Stimulated activated CD4-positive, alpha-beta T cell treated with anti-CD3 and anti-CD28 coated beads, Interleukin-1b, Interleukin-23, amount 100 ng/mL, for 1 hour (primary cell): ENCODE measurements at places on chromosomes 5 and 9.

DNA sequence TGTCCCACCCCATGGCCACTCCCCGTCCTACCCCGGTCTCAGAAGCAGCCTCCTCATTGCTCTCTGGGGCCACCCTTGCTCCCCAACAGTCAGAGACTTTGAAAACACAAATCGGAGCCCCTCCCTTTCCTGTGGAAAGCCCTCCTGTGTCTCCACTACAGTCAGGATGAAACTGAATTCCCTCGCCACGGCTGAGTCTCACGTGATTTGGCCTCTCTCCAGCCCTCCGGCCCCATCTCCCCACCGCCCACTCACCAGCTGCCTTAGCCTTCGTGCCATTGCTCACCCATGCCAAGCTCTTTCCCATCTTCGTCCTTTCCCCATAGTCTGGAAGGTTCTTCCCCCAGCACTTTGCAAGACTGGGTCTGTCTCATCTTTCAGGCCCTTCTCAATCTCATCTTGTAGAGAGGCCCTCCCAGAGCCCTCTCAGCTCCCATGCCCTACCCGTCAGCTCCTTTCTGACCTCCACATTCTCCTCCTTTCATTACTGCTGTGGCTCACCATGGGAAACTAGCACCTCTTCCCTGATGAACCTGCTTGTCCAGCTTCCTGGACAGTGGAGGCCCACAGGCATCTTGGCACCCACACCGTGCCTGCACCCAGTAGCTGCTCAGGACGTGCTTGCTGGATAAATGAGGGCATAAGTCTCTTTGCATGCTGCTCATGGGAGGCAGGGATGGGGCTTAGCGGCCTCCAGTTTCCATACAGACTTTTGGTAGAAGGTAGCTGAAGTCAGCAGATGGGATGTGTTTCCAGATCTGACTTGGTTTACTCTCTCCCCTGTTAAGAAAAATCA, 126.4 kb upstream of the COL5A1 start:
- DNase-seq, result no peak

GRCh38 chr9:83472221-83472665, 66.0 kb downstream of the FRMD3 start:
- DNase-seq, result no peak

DNA sequence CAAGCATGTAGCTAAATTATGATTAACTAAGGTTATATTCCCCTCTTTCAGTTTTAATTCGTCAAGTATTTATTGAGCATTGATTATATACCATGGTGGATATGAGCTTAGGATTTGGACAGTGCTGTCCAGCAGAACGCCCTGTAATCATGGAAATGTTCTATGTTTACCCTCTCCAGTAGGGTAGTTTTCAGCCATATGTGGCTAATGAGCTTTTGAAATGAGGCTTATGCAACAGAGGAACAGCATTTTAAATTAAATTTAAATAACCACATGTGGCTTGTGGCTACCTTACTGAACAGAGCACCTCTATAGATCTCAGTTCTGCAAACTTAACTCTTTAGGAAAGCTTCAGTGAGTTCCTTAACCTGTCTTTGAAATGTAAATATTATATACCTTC, 59.1 kb downstream of the JMY start:
- no peak for DNase-seq

- no peak for DNase-seq
Observed at GRCh38 chr9:109456811-109457210, 41.3 kb downstream of the PTPN3 start.

GRCh38 chr5:68342693-68343092, 127.1 kb downstream of the PIK3R1 start:
- no peak for DNase-seq

DNA sequence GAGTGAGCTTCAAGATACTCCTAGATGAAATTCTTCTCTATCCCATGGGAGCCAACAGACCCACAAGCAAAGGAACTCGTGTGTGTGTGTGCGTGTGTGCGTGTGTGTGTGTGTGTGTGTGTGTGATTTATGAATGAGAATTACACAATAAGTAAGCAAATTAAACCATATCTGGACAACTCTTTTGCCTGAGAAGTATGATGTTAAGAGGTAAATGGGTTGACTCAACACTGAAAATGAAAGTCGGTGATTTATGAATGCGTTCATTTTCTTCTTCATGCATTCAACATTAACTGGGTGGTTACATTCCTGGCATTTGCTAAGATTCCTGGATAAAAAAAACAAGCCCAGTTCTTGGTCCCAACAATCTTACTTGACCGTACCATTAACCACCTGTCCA, 171.3 kb upstream of the ZNF462 start:
- DNase-seq, result no peak

- DNase-seq, result no peak
Observed at GRCh38 chr5:179143446-179143845, 83.3 kb downstream of the ZNF354C start.

- no peak for DNase-seq
Observed at GRCh38 chr9:26882154-26882553, 10.4 kb downstream of the CAAP1 start.

- no peak for DNase-seq
Observed at GRCh38 chr5:171544913-171545765, 125.7 kb downstream of the FGF18 start.
